ENCODE measurements at places on chromosomes 11 and 22.

GRCh38 chr11:83713708-83714107, 427.5 kb upstream of the CCDC90B start:
- no peak overlapping the region for H3K4me3 ChIP-seq
- H3K27me3 ChIP-seq: no peaks in the 10 kb centered on the region
- no peaks in the 10 kb centered on the region for H3K36me3 ChIP-seq

DNA sequence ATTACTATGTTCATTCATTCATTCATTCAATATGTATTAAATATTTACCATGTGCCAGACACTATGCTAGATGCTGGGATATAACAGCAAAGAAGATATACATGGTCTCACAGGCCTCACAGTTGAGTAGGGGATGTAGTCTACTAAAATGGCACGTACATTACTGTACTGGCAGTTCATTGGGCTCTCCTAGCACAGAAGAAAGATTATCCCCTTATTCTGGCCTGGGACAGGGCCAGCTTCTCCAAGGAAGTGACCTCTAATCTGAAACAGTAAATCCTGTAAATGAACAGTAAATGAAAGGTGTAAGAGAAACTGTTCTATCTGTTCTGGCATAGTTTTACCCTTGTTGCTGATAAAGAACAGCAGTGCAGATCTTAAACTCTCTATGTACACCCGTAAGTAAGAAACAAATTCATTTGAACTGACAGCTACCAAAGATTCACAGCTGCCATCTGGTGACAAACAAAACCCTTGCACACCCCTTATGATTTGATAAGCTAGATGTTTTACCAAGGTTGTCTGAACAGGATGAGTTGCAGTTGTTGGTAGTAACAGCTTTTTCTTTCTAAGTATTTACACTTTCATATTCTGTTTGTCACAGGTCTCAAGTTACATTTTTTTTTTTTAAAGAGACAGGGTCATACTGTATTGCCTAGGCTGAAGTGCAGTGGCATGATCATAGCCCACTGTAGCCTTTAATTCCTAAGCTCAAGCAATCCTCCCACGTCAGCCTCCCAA, 263.1 kb downstream of the TMEM135 start:
- peaks cover 6% of the 10 kb centered on the region for H3K36me3 ChIP-seq
- no peak overlapping the region for H3K27ac ChIP-seq

DNA sequence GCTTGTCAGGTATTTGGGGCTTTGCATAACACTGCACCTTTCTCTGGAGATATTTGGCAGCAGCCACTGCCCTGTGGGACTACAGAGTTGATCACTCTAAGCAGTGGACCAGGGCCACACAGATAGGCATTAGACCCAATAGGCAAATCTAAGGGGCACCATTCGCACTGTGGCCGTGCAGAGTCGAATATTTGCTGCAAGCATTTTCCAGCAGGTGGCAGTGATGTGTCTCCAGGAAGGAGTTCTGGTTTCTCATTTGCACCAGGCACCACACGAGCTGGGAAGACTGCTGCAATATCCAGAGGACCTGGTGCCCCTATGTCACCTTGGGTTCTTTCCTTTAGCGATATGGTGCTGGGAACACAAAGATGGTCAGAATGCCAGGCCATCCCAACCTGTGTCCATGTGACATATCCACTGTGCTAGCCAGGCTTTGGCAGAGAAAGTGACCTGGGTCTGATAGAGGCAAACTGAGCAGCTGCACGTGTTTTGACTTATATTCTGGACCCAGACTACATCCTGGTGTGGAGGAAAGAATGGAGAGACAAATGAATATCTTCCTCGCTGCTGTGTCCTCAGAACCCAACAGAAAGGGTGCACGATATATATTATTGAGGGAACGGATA, 318.7 kb downstream of the BUD13 start:
- no peak overlapping the region for H3K4me3 ChIP-seq
- no peak overlapping the region for H3K27ac ChIP-seq
- H3K36me3 ChIP-seq: no peaks in the 10 kb centered on the region
- peaks cover 9% of the 10 kb centered on the region for H3K27me3 ChIP-seq

GRCh38 chr11:78991681-78992080, 417.0 kb upstream of the NARS2 start:
- peaks cover 35% of the 10 kb centered on the region for H3K27me3 ChIP-seq
- no peak for ATAC-seq
- H3K4me1 ChIP-seq: no peaks in the 10 kb centered on the region
- no peak overlapping the region for H3K27ac ChIP-seq

GRCh38 chr11:47443028-47443700, 5.8 kb downstream of the RAPSN start:
- no peak for ATAC-seq
- no peaks in the 10 kb centered on the region for H3K27me3 ChIP-seq
- no peaks in the 10 kb centered on the region for H3K36me3 ChIP-seq
- no peak overlapping the region for H3K27ac ChIP-seq
- no peaks in the 10 kb centered on the region for H3K4me1 ChIP-seq
- H3K4me3 ChIP-seq: no peak overlapping the region

GRCh38 chr11:75276186-75276585, 35.6 kb downstream of the TPBGL start:
- H3K4me1 ChIP-seq: peaks cover 42% of the 10 kb centered on the region
- peaks cover 4% of the 10 kb centered on the region for H3K27me3 ChIP-seq
- H3K27ac ChIP-seq: peak overlapping the region; percentile 85
- ATAC-seq: no peak
- H3K36me3 ChIP-seq: peaks cover 5% of the 10 kb centered on the region

GRCh38 chr11:72813740-72814285, 398 bp upstream of the ATG16L2 start:
- peaks cover 67% of the 10 kb centered on the region for H3K4me1 ChIP-seq
- no peaks in the 10 kb centered on the region for H3K27me3 ChIP-seq
- H3K4me3 ChIP-seq: peak overlapping the region; percentile 99
- ATAC-seq: peak; percentile 80
- H3K36me3 ChIP-seq: peaks cover 28% of the 10 kb centered on the region

- peaks cover 21% of the 10 kb centered on the region for H3K27me3 ChIP-seq
- H3K4me3 ChIP-seq: no peak overlapping the region
- H3K27ac ChIP-seq: no peak overlapping the region
- H3K4me1 ChIP-seq: no peaks in the 10 kb centered on the region
- H3K36me3 ChIP-seq: no peaks in the 10 kb centered on the region
Measured at GRCh38 chr11:112889446-112889845, 71.8 kb upstream of the NCAM1 start.

- no peak overlapping the region for H3K27ac ChIP-seq
- H3K27me3 ChIP-seq: no peaks in the 10 kb centered on the region
- no peaks in the 10 kb centered on the region for H3K4me1 ChIP-seq
Measured at GRCh38 chr11:110928391-110928790, 216.2 kb upstream of the ARHGAP20 start.

- no peaks in the 10 kb centered on the region for H3K27me3 ChIP-seq
- no peaks in the 10 kb centered on the region for H3K4me1 ChIP-seq
- no peak for ATAC-seq
- H3K4me3 ChIP-seq: no peak overlapping the region
- no peaks in the 10 kb centered on the region for H3K36me3 ChIP-seq
Measured at GRCh38 chr11:38461751-38462150, 1863.7 kb upstream of the RAG2 start.

DNA sequence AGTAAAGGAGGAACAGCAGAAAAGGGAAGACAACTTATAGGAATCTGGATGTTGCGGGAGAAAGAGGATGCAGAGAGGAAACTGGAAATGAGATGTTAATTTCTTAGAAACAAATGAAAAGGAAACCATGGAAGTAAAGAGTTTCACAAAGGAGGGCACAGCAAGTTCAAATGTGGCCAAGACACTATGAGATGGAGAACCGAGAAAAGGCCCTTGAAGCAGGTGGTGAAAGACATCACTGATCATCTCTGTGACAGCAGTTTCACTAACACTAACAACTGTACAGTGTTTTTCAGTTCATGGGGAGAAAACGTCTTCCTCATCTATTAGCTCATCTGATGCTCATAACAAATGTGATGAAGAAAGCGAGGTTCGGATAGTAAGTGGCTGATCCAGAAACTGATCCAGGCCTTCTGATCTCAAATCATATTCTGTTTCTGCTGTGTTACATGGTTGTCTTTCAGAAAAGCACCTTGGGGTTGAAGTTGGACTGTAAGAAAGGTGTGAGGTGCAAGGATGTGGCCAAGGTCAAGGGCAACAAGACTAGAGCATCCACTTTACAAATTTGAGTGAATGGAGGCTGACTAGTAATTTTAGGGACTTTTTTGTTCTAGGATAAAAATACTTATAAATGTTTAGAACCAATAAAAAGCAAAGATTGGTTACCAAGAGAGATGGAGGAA, 492.1 kb upstream of the CADM1 start:
- no peak overlapping the region for H3K4me3 ChIP-seq
- H3K4me1 ChIP-seq: peaks cover 14% of the 10 kb centered on the region
- H3K36me3 ChIP-seq: no peaks in the 10 kb centered on the region
- H3K27ac ChIP-seq: peak overlapping the region; percentile 78
- peak; percentile 85 for ATAC-seq
- H3K27me3 ChIP-seq: no peaks in the 10 kb centered on the region

DNA sequence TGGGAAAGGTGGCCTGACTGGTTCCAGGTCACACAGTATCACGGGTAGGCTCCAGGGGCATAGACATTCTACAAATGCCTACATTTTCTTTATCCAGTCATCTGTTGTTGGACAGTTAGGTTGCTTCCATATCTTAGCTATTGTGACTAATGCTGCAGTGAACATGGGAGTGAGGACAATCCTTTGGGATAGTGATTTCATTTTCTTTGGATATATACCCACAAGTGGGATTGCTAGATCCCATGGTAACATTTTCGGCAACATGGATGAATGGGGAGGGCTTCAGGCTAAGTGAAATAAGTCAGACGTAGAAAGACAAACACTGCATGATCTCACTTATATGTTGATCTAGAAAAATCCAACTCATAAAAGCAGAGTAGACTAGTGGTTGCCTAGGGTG, 744.3 kb downstream of the NTM start:
- H3K27me3 ChIP-seq: no peaks in the 10 kb centered on the region
- no peak for ATAC-seq
- H3K4me1 ChIP-seq: no peaks in the 10 kb centered on the region
- H3K27ac ChIP-seq: no peak overlapping the region
- no peak overlapping the region for H3K4me3 ChIP-seq
- H3K36me3 ChIP-seq: no peaks in the 10 kb centered on the region

DNA sequence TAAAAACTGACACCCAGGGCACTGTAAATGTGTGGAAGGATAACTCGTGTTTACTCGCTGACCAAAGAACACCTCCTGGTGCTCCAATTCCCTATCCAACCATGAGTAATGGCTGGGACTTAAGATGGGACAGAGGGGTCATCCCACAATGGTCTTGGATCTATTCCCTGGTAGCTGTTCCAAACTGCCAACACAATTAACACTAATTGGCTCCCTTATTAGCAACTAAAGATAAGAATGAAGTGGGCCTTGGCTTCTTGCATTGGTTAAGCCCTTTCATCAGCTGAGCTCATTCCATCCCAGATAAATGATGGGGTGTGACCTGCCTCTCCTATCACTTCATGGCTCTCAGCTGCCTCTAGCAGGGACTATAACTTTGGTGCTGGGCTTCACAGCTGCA, 1.5 kb upstream of the SIK3 start:
- peak overlapping the region; percentile 96 for H3K27ac ChIP-seq
- no peak for ATAC-seq

- H3K4me3 ChIP-seq: no peak overlapping the region
- H3K27me3 ChIP-seq: no peaks in the 10 kb centered on the region
- no peak for ATAC-seq
- no peaks in the 10 kb centered on the region for H3K36me3 ChIP-seq
- H3K4me1 ChIP-seq: no peaks in the 10 kb centered on the region
Measured at GRCh38 chr22:35192129-35192918, 65.0 kb upstream of the HMGXB4 start.

DNA sequence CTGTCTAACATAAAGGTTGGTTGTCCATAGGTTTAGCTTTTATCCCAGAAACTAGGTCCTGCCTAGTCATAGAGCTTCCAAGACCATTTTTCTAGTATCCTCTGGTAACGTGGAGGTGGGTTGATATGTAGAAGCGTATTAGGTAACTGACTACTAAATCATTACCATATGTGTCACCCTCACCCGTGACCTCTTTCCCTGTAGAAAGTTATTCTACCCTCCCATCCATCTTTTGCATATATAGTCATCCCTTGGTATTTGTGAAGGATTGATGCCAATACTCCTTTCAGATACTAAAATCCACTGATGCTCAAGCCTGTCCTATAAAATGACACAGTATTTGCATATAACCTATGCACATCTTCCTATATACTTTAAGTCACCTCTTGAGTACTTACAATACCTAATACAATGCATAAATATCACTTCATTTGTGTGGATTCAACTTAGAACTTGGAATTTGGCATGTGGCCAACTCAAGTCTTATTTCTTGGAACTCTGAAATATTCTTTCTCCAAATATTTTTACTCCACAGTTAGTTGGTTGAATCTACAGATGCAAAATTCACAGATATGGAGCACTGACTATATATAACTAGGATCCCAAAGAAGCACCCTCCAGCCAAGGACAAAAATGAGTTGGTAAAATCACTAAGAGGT, 497.0 kb upstream of the TENM4 start:
- H3K4me1 ChIP-seq: no peaks in the 10 kb centered on the region
- H3K27me3 ChIP-seq: no peaks in the 10 kb centered on the region
- H3K36me3 ChIP-seq: no peaks in the 10 kb centered on the region
- no peak for ATAC-seq
- H3K4me3 ChIP-seq: no peak overlapping the region

DNA sequence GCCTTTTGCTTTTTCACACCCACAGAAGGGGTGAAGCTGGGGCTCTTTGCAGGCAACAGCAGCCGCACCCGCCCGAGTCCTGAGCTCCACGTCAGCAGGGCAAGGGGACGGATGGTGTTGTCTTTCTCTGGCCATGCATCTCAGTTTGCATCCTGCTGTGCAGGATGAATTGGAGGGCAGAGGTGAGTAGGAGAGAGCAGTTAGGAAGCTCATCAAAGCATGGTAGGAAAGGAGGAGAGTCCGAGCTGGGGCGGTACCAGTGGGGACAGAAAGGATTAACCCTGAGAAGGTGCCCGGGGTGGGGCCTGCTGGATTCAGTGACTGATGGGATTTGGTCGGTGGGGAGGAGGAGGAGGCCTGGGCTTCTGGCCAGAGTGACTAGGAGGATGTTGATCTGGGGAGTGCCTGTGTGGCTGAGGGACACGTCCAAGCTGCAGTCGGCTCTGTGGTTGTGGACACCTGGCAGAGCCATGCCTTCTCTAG, 14.6 kb downstream of the FAM83F start:
- peaks cover 5% of the 10 kb centered on the region for H3K36me3 ChIP-seq
- no peak for ATAC-seq
- H3K27me3 ChIP-seq: peaks cover 93% of the 10 kb centered on the region
- no peaks in the 10 kb centered on the region for H3K4me1 ChIP-seq

DNA sequence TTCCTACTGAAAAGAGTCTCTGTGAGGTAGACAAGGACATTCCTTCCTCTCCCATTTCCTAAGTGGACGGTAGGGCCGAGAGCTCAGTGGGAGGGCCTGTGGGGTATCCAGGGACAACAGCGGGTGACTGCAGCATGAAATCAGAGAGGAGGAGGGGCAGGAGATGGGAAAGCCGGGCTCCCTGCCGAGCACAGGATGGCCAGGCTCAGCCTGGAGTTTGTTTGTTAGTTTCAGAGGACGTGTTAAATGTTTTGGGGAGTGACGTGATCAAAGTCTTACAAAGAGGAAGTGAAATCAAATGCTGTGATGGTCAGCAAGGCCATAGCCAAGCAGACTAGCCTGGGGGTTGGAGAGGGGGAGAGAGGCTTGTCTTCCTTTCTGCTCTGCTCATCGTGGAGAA, 152.7 kb downstream of the ADAMTS15 start:
- H3K27ac ChIP-seq: no peak overlapping the region
- ATAC-seq: no peak
- H3K4me1 ChIP-seq: no peaks in the 10 kb centered on the region
- H3K4me3 ChIP-seq: no peak overlapping the region
- no peaks in the 10 kb centered on the region for H3K27me3 ChIP-seq

- peaks cover 32% of the 10 kb centered on the region for H3K27me3 ChIP-seq
- no peaks in the 10 kb centered on the region for H3K36me3 ChIP-seq
- no peak for ATAC-seq
- H3K27ac ChIP-seq: no peak overlapping the region
- H3K4me1 ChIP-seq: no peaks in the 10 kb centered on the region
Measured at GRCh38 chr11:12724301-12725054, 50.3 kb downstream of the TEAD1 start.

Measured in stimulated activated memory B cell treated with anti-CD40 and anti-IgM and Interleukin-4, amounts not matched to agents 10 μg/mL and 1 μg/mL and 100 μg/mL, for 72 hours (primary cell).